Cerebellum (tissue), 4 donors: ENCODE measurements at places on chromosomes 11 and 22. TPM values are rescaled to one million over a fixed set of nuclear protein-coding genes. Genes with fewer than 3 reads are reported as not detected.

DNA sequence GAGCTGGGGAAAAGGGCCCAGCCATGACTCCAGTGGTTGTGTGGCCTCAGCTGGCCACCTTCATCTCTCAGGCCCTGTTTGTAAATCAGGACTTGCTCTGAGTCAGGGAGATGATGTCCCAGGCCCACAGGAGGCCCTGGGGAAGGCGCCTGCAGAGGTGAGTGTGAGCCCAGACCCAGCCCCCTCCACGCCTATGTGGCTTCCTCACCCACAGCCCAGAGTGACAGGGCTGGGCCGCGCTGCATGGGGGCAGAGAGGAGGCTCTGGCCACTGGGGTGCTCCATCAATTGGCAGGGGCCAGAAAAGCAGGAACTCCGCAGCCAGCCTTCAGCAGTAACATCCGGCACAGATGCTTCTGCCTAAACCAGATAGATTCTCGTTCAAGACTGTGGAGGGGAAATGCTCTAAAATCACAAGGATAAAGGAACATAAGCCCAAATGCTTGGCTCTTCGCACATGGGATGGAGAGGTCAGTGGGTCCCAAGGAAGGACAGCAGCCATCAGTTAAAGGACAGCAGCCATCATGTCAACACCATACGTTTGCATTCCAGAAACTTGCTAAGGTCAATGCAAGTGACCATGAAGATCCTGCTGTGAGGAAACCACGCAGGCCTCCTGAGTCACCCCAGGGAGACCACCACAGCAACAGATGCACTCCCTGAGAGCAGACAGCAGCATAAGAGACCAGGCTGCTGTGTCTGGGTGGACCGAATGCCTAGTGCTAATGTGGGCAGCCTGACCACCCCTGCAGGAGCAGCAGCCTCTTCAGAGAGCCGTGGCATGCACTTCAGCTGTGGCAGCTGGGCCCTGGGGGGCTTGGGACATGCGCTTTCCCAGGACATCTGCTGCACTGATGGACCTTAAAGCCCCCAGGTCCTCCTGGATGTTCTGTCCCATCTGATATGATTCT is 28.3 kb downstream of the OSBPL5 start:
- no peak for DNase-seq

Gene GGTLC2
- total RNA-seq, result not detected

Gene POU2AF2
- not detected for total RNA-seq

Gene TREH
- not detected for total RNA-seq

Gene MPPED2
- 50.4 TPM for total RNA-seq

DNA sequence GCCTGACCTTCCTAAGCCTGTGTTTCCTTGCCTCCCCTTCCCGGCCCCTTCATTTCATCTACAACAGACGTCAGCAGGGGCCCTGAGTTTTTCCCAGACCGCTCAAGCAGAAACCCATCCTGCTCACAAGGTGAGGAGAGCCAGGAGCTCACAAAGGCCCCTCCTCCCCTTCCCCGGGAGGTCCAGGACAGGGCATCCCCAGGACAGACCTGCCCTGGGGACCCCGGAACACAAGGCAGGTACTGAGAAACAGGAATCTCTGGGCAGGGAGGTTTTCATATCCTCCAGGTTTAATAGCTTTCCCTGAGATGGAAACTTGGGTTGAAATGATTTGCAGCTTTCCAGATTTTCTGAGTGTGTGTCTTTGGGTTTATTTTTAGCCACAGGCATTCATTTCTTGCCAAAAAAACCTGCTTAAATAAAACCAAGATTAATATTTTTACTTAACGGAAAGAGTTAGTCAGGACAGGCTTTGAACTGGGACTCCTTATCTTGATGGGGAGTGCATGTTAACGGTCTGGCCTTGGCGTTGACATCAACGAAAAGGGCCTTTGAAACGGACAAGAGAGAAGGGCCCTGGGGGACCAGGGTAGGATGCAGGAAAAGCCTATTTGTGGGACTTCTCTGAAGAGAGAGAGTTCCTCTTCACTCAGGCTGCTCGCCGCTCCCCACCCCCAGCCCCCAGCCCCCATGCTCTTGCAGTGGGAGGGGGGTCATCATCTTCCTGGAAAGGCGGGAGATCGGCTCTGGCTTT is 38.5 kb downstream of the TIMP3 start:
- no peak for DNase-seq

Gene NFRKB
- 23.3 TPM for total RNA-seq

Gene MRGPRX4
- total RNA-seq, result not detected

GRCh38 chr11:25597696-25598095 is 734.2 kb upstream of the ANO3 start:
- DNase-seq, result no peak

Gene PGM2L1
- total RNA-seq, result 72.8 TPM

Gene C11orf97
- total RNA-seq, result not detected

DNA sequence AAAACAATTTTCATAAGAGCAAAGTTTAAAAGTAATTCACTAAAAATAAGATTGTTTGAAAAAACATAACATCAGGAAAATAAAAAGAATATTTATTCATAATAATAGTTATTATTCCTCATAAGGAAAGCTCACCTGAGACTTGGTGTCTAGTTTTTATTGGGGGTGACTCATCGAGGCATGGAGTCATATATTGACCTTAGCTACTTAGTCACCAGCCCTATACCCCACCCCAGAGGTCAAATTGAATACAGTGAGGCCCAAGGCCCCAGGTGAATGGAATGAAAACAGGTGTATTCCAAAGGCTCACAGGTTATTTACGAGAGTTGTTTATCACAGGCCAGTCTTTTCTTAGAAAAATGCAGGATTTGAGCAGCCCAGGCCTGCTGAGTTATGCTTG is 36.9 kb downstream of the CNTF start:
- no peak for DNase-seq

GRCh38 chr22:39674536-39674935 is 104.0 kb downstream of the CACNA1I start:
- no peak for DNase-seq

Gene MAPK8IP1
- 48.7 TPM for total RNA-seq

DNA sequence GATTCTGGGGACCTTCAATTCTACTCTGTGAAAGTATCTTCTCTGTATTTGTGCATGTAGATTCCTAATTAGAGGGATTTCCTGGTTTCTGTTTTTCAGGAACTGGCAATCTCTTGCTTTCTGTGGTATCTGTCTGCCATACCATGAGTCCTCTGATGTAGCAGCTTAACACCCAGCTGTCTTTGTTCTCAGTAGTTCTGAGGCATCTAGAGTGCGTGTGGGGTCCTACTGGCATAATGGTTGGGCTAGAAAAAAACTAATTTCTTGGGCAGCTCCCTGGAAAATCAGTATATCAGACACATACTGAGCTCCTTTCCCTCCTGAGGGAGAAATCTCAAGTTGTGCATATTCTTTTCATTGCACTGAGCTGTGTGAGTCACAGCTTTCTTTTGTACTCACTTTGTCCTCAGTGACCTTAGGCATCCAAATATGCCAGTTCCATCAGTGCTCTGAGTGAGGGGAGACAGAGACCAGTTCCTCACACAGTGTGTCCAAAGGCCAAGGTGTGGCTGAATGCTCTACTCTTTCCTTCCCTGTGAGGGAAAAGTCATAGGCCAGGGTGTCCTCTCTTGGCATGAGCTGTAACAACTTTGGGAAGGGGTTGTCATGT is 35.5 kb upstream of the SLC22A24 start:
- DNase-seq, result no peak

Gene GGT1
- total RNA-seq, result 4.9 TPM

Gene UBQLNL
- total RNA-seq, result 0.36 TPM

DNA sequence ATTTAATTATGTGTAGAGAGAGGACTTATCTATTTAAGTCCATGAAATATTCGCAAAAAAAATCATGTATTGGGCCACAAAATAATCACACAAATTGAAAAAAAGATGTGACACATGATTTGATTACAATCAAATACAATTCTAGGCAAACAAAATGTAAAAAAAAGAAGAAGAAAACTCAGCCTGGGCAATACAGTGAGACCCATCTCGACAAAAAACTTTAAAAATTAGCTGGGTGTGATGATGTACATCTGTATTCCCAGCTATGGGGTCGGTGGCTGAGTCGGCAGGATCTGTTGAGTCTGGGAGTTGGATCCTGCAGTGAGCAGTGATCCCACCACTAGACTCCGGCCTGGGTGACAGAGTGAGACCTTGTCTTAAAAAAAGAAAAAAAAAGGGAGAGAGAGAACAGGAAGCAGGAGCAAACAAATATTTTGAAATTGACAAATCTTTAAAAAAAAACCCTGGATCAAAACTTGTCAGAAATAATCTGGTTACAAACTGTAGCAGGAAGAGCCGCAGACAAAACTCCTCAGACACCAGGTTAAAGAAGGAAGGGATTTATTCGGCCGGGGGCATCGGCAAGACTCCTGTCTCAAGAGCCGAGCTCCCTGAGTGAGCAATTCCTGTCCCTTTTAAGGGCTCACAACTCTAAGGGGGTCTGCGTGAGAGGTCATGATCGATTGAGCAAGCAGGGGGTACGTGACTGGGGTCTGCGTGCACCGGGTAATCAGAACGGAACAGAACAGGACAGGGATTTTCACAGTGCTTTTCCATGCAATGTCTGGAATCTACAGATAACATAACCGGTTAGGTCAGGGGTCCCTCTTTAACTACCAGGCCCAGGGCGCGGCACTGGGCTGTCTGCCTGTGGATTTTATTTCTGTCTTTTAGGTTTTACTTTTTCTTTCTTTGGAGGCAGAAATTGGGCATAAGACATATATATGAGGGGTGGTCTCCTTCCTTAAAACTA is 3.3 kb upstream of the TYMP start:
- no peak for DNase-seq

Gene OR8A1
- total RNA-seq, result not detected

Gene HTR3B
- total RNA-seq, result 0.27 TPM

Gene SCARF2
- total RNA-seq, result 3.2 TPM

Gene FAM118B
- 20.3 TPM for total RNA-seq

GRCh38 chr11:103901656-103902055 is 134.8 kb upstream of the DDI1 start:
- DNase-seq, result no peak

Gene FTH1
- 295 TPM for total RNA-seq

- no peak for DNase-seq
Measured at GRCh38 chr11:86477495-86478155, 102.9 kb downstream of the CCDC81 start.

GRCh38 chr11:107570015-107570414 is 4.5 kb upstream of the ALKBH8 start:
- DNase-seq, result no peak

DNA sequence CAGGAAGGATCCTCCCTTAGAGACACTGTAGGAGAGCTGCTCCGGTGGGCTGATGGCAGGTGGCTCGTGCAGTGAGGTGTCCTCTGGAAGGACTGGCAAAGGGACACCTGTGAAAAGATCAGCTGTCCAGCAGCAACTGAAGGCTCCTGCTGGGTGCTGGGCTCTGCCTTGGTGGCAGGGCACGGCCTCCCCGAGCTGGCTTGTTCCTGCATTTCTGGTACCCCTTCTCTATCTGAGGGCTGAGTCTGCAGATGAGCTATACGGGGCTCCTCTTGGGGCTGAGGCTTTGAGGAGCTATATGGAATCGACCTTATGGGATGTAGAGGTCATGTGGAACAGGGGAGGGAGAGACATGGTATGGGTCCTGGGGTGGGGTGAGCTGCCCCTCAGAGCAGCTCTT is 875.8 kb downstream of the BRD1 start:
- no peak for DNase-seq

Gene SPDYC
- not detected for total RNA-seq

Gene RTN4R
- total RNA-seq, result 8.0 TPM

Gene NLRP14
- 1.6 TPM for total RNA-seq

Gene CABP4
- total RNA-seq, result 0.27 TPM

GRCh38 chr11:109552376-109552775 is 130.4 kb downstream of the C11orf87 start:
- no peak for DNase-seq

Gene TPBGL
- 0.09 TPM for total RNA-seq

- peak; percentile 89 for DNase-seq
Measured at GRCh38 chr22:29306835-29307595, 565 bp downstream of the GAS2L1 start.

GRCh38 chr11:112694245-112694644 is 267.0 kb upstream of the NCAM1 start:
- DNase-seq, result no peak

DNA sequence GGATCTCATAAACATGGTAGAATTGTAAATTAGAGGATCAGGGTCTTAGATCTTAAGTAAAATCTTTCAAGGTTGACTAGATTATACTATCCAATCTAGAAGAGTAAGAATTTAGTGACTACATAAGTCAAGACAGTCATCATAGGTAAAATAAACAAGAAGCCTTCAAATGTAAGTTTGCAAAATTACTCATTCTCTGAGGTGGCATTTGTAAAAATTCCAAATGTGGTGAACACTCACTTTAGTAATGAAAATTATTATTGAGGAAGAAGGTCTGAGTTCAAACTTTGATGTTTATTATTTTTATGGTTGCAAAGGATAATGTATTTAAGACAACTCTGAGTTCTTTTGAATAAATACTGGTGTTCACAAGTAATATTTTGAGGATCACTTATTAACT is 4.6 kb downstream of the HYLS1 start:
- no peak for DNase-seq

DNA sequence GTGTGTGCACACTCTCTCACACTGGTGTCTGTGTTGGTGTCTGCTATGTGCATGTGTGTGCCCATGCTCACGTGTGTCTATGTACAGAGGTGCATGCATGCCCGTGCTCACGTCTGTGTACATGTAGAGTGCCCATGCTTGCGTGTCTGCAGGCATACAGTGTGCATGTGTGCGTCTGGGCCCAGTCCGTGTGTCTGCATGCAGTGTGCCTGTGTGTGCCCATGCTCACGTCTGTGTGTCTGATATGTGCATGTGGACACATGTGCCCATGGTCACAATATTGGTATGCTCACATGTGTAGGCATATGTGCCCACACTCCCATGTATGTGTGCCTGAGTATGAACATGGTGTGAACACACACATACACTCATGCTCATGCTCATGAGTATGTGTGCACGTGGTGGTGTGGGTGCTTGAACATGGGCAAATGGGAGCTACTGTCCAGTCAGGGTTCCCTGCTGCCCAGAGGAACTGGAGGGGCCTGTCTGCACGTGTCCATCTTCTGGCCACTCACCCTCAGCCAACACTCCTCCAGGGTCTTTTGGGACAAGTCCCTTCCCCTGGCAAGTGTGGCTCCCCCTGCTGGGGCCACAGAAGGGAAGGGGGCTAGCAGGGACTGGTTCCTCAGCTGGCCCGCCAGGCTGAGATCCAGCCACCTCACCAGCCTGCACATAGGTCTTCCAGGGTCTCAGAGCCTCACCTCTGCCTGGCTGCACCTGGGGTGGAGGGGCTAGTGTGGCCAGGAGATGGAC is 7.3 kb upstream of the TBX1 start:
- DNase-seq, result no peak

- DNase-seq, result no peak
Measured at GRCh38 chr11:1906181-1906580, 13.3 kb upstream of the TNNT3 start.

Gene OR8K1
- total RNA-seq, result not detected

GRCh38 chr11:77208535-77208934 is 80.5 kb downstream of the MYO7A start:
- no peak for DNase-seq

- no peak for DNase-seq
Measured at GRCh38 chr11:62573006-62573591, 592 bp downstream of the EEF1G start.
